ENCODE measurements at places on chromosomes 5 and 9.

GRCh38 chr5:92041911-92042660 is 659.0 kb upstream of the ARRDC3 start:
- no peak for DNase-seq

- DNase-seq, result peak; percentile 55
Observed at GRCh38 chr9:2809692-2810419, 34.0 kb downstream of the PUM3 start.

DNA sequence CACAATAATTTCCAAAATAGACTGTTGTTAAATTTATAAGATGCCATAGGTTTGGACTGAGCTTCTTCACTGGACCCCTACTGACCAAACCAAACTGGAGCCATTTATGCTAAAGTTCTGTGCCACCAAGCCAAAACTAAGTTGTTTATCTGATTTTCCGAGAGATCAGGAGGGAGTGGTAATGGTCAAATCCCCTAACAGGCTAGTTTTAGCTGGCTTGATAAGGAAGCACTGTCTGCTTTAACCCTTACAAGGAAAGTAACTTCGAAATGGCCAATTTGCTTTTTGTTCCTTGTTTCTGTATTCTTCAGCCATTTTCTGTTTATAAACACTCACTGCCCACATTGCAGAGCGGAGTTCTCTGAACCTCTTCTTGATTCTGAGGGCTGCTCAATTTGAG is 246.8 kb upstream of the TUT7 start:
- no peak for DNase-seq

GRCh38 chr5:57303985-57304384 is 130.1 kb downstream of the GPBP1 start:
- peak; percentile 60 for DNase-seq

DNA sequence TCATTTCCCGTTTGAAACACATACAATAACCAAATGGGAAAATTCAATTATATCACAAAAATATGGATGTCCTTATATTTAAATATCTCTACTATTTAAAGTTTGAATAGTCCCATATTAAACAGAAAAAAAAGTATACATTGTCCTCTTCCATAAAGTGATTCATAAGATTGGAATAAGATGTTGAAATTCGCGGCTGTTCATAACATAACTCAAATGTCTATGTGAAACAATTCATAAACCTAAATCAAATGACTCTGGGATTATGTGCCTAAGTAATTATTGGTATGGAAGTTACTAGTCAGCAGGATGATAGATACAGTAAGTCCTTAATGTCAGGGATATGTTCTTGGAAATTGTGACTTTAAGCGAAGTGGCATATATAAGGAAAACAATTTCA is 3.9 kb upstream of the EFNA5 start:
- DNase-seq, result no peak

GRCh38 chr5:178111925-178112324 is 1.4 kb upstream of the N4BP3 start:
- no peak for DNase-seq

- no peak for DNase-seq
Observed at GRCh38 chr5:173582216-173583111, 34.0 kb downstream of the BOD1 start.

GRCh38 chr5:149386166-149386565 is 7.1 kb upstream of the IL17B start:
- no peak for DNase-seq

All from H9 (cell line).